ENCODE measurements at places on chromosomes 12 and 14.
A peak's percentile ranks its signal among the peaks of the same experiment; 100 is the strongest.

DNA sequence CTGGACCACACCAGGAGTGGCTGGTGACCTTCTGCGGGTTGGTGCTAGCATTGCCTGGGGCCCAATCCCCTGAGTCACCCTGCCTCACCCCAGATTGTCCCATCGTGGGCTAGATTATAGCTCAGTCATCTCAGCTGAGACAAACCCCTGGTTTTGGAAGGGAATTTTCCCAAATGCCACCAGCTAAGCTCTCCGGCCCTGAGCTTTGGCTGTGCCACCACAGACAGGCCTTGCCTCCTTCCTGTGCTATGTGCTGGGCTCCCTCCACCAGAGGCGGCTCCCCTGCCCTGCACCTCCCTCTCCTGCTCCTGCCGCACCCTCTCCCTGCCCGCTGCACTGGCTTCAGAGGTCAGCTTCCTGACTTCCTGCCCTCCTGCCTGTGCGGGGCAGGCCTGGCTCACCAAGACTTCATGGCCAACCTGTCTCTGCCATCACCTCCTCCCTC lies 196.3 kb downstream of the TSPAN9 start:
- DNase-seq = no peak

- DNase-seq = no peak
These were observed 262.7 kb downstream of the SYT1 start for GRCh38 chr12:79127271-79127751.

- DNase-seq = no peak
These were observed 19.6 kb downstream of the TC2N start for GRCh38 chr14:91847693-91848092.

DNA sequence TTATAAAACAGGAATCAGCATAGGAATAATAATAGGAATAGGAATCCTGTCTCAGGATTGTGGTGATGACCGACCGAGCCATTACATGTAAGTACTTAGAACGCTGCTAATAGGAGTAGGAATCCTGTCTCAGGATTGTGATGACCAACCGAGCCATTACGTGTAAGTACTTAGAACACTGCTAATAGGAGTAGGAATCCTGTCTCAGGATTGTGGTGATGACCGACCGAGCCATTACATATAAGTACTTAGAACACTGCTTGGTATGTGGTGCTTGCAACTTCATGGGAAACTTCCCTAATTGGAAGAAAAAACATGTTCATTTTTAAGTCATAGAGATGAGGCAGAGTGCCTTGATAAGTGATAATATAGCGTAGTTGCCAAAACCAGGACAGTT lies 30.0 kb downstream of the ELK3 start:
- no peak for DNase-seq

DNA sequence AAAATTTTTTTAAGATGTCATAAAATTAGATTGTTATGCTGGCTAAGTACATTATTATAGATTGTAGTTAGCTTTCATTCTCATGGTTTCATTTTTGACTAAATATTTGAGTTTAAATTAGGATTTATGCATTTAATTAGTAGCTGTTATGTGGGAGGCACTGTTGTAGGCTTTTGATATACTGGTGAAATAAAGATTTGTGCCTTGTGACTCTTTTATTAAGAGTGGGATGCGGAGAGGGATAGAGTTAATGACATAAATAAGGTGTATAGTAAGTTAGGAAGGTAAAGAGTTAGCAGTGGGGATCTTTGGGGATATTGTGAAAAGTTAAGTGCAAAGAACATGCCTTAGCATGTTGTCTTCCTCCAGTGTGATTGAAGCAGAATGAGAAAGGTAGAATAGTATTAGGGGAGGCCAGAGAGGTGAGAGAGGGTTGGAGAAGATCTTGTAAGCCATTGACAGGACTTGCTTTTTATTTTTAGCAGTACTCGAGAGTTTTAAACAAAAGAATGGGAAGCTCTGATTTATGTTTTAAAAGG lies 8.8 kb downstream of the ARHGAP5 start:
- no peak for DNase-seq

DNA sequence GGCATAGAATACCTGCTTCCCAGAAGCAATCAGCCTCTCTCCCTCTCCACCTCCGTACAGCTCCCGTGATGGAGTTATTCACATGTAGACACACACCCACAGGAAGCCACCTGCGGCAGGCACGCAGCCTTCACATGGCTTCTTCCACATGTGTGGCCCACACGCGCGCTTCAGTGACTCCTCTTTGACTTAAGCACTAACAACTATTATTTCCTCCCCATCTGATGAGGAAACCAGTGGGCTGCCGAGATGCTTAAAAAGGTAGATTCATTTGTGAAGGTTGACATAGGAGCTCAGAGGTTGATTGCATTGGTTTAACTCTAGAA lies 69.3 kb downstream of the PRMT8 start:
- no peak for DNase-seq

DNA sequence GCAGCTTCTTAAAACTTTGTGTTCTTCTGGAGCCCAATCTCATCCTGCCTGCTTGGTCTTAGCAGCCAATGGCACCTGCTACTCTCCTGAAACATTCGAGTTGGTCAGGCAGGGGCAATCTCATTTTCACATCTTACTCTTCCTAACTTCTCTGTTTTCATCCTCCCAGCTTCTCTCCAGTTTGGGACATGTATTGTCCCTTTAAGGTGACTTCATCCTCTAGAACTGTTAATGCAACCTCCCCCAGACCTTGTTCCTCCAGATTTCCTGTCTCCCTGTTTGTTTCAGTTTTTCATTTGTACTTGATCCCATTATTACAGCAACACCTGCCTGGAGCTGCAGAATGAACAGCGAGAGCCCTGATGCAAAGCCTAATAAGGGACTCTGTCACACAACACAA lies 31.3 kb downstream of the SERPINA11 start:
- DNase-seq = no peak

GRCh38 chr12:124720004-124720680 lies 143.5 kb downstream of the SCARB1 start:
- no peak for DNase-seq

DNA sequence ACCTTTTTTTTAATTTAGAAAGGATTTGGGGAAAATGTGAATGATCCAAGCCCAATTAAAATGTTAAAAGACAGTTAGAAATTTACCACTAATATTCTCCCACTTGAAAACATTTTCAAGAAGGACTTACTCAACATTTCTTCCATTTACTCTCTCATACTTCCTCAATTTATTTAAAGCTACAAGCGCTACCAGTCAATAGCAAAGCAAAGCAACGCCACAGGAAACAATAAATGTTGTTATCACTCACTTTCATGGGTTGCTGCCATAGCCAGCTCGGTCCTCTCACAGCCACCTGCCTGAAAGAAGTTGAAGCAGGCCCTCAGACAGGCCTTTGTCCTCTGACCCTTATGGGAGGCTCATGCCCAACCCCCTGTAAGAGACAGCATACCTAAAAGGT lies 6.0 kb upstream of the SOS2 start:
- no peak for DNase-seq

GRCh38 chr12:7612851-7613250 lies 52.9 kb downstream of the APOBEC1 start:
- DNase-seq = no peak

GRCh38 chr12:122028905-122029560 lies 7.3 kb downstream of the BCL7A start:
- DNase-seq = no peak

DNA sequence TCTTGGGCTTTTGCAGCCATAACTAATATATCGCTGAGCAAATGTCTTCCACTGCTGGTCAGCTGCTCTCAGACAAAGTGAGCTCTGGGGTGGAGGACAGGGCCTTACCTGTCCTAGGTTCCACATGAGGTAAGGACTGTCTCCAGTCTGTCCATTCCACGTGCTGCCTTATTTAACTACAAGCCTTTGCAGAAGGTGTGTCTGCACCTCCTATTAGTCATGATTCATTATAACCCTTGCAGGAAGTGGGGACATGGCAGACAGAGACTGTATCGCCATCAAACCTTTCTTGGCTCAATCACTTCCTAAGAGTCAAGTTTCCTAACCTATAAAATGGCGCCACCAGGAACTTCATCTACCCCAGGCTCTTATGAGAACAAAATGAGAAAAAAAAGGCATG lies 46.9 kb downstream of the SLC25A47 start:
- no peak for DNase-seq

DNA sequence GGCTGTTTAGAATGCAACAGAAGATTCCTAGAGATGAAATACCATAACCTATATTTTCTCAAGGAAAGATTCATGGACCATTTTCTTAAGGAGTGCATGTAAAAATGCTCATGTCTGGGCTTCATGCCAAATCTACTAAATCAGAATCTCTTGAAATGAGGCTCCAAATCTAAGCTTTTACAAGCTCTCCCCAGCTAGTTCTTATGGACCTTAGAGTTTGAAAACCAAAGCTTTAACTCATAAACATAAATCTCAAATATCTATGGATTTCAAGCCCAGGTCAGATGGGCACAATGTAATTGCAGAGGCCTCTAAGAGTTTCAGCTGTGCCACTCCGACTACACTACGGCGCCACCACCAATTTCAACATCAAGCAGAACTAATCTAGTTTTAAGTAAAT lies 117.3 kb upstream of the CAND1 start:
- DNase-seq = no peak

GRCh38 chr14:101457936-101458740 lies 103.2 kb upstream of the DIO3 start:
- no peak for DNase-seq

DNA sequence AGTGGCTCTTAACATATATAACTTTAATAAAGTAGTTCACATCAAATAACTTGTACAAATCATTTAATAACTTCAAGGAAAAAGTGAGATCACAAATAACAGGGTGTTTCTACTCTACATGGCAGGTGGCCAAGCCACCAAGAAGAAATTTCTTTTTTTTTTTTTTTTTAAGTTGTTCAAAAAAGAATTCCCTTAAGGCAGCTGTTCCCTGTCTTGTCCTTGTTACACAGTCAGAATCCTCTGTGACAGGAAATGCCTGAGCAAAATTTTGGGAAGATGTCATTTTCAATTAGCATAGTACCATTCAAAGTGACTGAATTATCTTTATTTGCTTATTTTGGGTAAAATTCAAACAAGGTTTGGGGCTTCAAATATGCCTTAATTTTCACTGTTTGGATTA lies 79.4 kb downstream of the LIN7A start:
- DNase-seq = no peak

DNA sequence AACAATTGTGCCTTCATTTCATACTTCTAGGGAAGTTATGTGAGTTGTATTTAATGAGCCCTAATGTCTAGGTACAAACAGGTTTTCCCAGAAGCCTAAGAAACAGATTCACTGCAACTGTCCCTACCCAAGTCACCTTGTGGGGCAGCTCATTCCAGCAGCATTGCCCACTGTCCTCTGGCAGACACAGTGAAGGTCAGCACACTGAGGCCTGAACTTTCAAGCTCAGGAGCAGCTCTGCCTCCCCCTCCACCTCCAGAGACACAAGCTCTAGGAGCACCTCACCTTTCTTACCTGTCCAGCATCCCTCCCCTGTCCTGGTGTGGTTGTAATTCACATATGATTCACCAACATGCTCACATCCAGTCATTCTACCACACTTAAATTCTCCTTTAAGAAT lies 15.7 kb downstream of the UBE3B start:
- DNase-seq = no peak

GRCh38 chr12:108457006-108457733 lies 57.9 kb upstream of the FICD start:
- DNase-seq = peak; percentile 37

DNA sequence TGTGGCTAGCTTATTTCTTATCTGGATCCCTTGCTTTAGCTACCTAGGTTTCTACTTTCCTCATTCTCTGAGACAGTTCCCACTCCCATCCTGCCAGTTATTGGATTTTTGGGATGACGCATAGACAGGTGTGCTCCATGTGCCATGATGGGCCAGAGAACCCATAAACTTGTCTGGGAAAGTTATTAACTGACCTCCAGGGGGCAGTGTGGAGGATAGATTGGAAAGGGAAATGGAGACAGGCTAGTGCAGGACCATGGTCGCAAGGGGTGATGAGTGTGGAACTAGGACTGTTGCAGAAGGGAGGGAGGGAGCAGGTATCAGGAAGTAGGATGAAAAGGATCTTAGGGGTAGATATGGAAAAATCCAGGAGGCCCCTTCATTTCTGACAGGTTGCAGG lies 80.3 kb downstream of the ESRRB start:
- DNase-seq = peak; percentile 31

- DNase-seq = no peak
These were observed 15.7 kb upstream of the CRY1 start for GRCh38 chr12:107108995-107109508.

GRCh38 chr14:20998674-20999366 lies at the start of gene SLC39A2:
Gene SLC39A2 (plus strand): TSS chr14:20999293. CDS start chr14:20999447, 154 bp downstream.
- no peak for DNase-seq

DNA sequence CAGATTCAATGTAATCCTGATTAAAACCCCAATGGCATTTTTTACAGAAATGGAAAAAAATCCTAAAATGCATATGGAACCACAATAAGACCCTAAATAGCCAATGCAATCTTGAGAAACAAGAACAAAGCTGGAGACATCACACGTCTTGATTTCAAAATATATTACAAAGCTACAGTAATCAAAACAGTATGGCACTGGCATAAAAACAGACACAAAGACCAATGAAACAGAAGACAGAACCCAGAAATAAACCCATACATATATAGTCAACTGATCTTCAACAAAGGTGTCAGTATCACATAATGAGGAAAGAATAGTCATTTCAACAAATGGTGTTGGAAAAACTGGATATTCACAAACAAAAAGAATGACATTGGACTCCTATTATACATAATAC lies 9.4 kb upstream of the ABCC9 start:
- DNase-seq = no peak

DNA sequence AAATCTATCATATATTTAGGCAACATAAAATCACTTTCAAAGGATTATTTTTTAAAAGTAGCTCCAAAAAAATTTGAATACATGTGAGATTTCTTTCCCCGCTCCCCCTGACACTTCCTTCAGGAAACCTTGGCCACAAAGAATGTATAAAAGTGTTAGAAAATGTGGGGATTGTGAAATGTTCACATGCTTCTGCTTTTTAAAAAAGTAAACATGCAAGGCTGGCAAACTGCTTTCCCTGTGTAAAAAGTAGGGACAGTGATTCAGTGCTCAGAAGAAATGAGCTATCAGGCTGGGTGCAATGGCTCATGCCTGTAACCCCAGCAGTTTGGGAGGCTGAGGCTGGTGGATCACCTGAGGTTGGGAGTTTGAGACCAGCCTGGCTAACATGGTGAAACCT lies 26.6 kb downstream of the MBIP start:
- DNase-seq = no peak

GRCh38 chr12:51592034-51592705 lies 1.1 kb downstream of the SCN8A start:
- peak; percentile 51 for DNase-seq

- DNase-seq = no peak
These were observed 617 bp upstream of the MGP start for GRCh38 chr12:14886271-14886670.

GRCh38 chr14:36241183-36241582 lies 64.7 kb upstream of the PTCSC3 start:
- DNase-seq = peak; percentile 3

DNA sequence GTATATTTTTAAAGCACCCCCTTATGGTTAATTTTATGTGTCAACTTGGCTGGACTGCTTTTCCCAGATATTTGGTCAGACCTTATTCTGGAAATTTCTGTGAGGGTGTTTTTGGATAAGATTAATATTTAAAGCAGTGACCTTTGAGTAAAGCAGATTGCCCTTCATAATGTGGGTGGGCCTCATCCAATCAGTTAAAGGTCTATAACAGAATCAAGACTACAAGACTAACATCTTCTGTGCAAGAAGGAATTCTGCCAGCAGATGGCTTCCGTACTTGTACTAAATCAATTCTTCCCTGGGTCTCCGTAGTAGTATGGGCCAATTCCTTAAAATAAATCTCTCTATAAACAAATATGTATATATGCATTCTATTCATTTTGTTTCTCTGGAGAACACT lies 257.6 kb downstream of the ETNK1 start:
- no peak for DNase-seq

GRCh38 chr12:16766736-16767135 lies 160.8 kb upstream of the LMO3 start:
- DNase-seq = no peak

Measured in NCI-H526 (cell line).